ENCODE measurements at places on chromosomes 1 and 21. TPM values are rescaled to one million over a fixed set of nuclear protein-coding genes. Genes with fewer than 3 reads are reported as not detected.

The SYCP1 gene
- not detected for total RNA-seq

The AQP10 gene
- total RNA-seq, result 4.1 TPM

The LENEP gene
- 0.63 TPM for total RNA-seq

The RNU1-3 gene
- under 0.01 TPM for total RNA-seq

The IL20 gene
- total RNA-seq, result not detected

The ATP5PO gene
- 118 TPM for total RNA-seq

The TDRD10 gene
- total RNA-seq, result not detected

The CDA gene
- 7.5 TPM for total RNA-seq

The COL6A1 gene
- total RNA-seq, result 1.4 TPM

The TBX19 gene
- 1.5 TPM for total RNA-seq

The TSPAN1 gene
- not detected for total RNA-seq

The LRRC71 gene
- not detected for total RNA-seq

The CALML6 gene
- total RNA-seq, result not detected

The RGS13 gene
- 0.52 TPM for total RNA-seq

The CLEC20A gene
- total RNA-seq, result 0.21 TPM

The DNAJC28 gene
- not detected for total RNA-seq

The FCRLB gene
- total RNA-seq, result 1.0 TPM

The PTPN7 gene
- 51.7 TPM for total RNA-seq

The RAB4A gene
- 20.9 TPM for total RNA-seq

The MCOLN2 gene
- total RNA-seq, result 14.1 TPM

The FCRL5 gene
- total RNA-seq, result 6.6 TPM

The EPHA8 gene
- total RNA-seq, result not detected

The BATF3 gene
- 1.4 TPM for total RNA-seq

The APOBEC4 gene
- 0.10 TPM for total RNA-seq

The TRAF5 gene
- total RNA-seq, result 20.8 TPM

The SPATA17 gene
- under 0.01 TPM for total RNA-seq

The HFM1 gene
- total RNA-seq, result 0.10 TPM

The AGMAT gene
- 2.8 TPM for total RNA-seq

The CFAP107 gene
- not detected for total RNA-seq

The TRIM63 gene
- total RNA-seq, result not detected

The IFI16 gene
- total RNA-seq, result 37.3 TPM

The ADAM30 gene
- total RNA-seq, result not detected

The LORICRIN gene
- total RNA-seq, result not detected

The PITHD1 gene
- 63.8 TPM for total RNA-seq

The ADAMTS1 gene
- total RNA-seq, result 2.2 TPM

The VWA5B1 gene
- total RNA-seq, result not detected
